ENCODE measurements at places on chromosomes 12 and 14.

- no peak for DNase-seq
Measured at GRCh38 chr14:26995301-26995700, 397.5 kb upstream of the NOVA1 start.

DNA sequence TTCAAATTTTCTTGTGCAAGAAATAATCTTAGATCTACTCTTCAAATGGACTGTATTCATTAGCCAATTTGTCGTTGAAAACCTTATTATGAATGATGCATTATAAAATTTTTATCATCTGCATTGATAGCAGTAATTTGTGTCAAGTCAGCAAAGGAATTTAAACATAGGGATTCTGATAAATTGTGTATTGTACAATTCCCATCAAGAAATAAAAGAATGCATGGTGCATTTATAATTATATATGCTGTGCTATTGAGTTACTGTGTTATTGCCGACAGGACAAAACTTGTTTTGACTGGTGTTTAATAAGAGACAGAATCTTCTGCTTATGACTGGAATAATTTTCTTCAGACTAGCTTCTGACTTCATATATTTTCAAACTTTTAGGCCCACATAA lies 3.1 kb upstream of the BCDIN3D start:
- DNase-seq: no peak

GRCh38 chr14:52413729-52414408 lies 99.8 kb downstream of the PTGER2 start:
- DNase-seq: no peak

DNA sequence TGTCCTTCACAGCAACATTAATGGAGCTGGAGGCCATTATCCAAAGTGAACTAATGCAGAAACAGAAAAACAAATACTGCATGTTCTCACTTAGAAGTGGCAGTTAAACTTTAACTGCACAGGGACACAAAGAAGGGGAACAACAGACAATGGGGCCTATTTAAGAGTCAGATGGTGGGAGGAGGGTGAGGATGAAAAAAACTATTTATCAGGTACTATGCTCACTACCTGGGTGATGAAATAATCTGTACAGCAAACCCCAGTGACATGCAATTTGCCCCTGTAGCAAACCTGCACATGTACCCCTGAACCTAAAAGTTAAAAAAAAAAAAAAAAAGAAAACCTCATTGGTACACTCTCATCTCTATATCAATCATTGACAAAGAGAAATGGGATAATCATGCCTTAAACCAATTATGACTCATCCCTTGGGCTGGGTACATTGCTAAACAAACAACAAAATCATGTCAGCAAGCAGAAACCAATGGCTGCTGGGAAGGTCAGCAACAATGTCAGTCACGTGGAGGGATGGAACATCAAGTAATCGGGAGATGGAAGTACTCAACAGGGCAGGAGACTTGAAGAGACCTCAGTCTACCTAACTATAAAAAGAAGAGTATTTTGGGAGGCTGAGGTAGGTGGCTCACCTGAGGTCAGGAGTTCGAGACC lies 479.2 kb downstream of the RMST start:
- DNase-seq: no peak

DNA sequence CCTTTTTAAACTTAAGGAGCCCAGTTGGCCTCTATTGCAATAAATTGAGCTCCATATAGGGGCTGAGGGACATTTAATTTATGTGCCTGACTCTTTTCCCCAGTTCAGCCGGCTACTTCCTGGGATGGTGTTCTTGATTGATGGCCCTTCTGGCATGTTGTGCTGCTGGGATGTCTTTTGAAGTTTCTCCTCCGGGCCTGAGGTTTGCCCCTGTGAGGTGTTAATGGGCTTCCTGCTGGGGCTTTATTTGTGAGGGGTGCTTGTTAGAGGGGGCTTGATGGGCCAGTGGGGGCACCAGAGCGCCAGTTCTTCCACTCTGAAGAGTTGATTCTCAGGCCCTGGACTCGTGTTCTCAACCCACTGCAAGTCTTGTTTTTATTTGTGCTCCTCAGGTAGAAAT lies 69.6 kb downstream of the CHST11 start:
- no peak for DNase-seq

- DNase-seq: no peak
Measured at GRCh38 chr14:94532447-94532846, 23.2 kb upstream of the SERPINA12 start.

DNA sequence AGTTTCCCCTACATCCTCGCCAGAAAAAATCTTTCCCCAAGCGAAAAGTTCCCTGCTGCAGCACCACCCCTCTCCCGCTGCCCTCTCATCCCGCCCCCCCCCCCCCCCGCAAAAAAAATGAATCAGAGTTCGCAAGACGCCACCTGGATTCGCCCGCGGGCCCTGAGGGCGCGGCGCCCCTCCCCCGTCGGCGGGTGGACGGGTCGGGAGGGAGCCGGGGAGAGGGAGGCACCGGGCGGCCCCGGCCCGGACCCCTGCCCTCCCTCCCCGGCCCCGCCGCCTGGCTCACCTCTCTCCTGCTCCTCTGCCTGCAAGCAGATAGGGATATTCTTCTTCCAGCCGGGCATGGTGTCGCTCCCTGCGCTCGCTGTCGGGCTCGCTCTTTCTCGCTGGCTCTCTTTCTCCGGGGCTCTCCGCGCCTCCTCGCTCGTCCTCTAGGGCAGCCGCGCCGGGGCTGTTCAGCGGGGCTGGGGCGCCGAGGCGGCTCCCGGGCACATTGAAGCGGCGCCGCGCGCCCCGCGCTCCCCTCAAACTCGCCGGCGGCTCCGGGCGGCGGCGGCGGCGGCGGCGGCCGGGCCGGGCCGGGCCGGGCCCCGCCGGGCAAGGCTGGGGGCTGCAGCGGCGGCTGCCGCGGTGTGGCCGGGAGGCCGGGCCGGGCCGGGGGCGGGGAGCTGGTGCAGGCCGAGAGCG lies 200.3 kb upstream of the CAND1 start:
- DNase-seq: no peak

DNA sequence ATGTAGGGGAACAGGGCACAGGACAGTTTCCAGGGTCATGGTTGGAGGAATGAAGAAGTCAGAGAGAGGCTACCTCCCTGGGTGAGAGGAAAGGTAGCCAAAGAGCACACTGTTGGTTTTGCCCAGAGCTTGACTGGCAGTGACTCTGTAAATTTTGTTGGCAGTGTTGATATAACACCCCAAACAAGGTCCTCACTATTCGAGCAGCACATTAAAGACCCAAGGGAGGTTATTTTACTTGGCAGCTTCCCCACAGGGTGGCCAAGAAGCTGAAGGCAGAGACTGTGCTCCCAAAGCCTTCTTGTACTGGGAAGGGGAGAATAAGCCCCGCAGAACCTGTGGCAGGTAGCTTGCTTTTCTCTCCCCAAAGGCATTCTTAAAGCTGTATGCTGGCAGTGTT lies 40.6 kb downstream of the WSCD2 start:
- DNase-seq: no peak

GRCh38 chr12:72368298-72368697 lies 96.1 kb downstream of the TRHDE start:
- no peak for DNase-seq

- no peak for DNase-seq
Measured at GRCh38 chr12:128976120-128976738, 123.0 kb downstream of the GLT1D1 start.

DNA sequence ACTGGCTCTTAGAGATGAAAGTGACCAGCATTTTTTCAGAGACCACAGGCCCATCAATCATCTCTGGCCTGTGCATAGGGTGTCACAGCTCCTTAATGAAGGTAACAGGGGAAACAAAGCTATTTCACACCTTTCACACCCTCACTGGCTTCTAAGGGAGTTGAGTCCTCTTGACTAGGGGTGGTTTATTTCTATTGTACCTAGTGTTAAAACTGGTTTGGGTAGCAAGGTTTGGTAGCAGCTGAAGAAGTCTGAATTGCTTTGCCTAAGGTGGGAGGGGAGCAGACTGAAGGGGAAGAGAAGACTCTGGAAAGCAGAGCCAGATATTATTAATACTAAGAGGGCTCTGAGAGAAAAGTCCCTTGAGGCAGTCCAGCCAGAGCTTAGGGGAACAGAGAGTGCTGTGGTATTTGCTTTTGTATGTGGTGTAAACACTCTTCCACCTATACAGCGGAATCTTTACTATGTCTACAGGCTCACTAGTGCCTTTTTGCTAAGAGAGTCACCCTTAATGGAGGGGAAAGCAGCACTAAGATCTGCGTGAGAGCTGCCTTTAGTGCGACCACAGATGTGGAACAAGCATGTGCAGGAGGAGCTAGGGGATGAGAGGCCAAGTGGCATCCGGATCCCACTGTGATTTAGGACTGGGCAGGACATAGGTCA lies 95.8 kb downstream of the STXBP6 start:
- DNase-seq: no peak

DNA sequence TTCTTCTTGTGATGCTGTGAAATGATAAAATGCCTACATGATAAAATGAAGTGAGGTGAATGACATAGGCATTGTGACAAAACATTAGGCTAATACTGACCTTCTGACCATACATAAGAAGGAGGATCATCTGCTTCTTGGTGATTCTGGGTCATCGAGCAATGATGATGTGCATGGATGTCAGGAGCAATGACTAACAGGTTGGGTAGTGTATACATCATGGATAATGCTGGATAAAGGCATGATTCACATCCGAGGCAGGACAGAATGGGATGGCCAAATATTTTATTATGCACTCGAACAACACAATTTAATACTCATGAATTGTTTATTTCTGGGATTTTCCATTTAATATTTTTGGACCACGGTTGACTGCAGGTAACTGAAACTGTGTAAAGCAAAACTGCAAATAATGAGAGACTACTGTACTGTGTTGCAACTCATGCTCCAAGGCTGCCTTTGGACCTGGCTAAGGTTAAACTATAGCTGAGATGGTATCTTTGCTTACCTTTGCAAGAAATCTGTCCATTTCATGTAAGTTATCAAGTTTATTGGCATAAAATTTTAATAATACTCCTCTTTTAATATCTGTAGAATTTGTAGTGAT lies 7.6 kb upstream of the SLC25A21 start:
- DNase-seq: no peak

DNA sequence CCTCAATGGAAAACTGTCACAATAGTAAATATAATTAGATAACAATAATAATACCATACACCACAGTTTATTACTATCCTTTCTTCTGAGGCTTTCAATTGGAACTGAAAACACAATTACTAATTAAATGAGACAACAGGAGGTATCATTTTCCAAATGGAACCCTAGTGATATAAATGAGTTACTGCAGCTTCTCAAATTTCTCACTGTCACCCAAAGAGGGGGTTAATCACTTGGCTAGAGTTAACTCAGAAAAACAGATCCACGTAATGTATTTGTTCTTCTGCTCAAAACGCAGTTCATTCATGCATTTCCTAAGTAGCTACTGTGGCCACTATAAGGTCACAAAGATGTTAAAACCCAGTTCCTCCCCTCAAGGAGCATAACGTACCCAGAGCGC lies 120.9 kb upstream of the FOXN3 start:
- DNase-seq: no peak

GRCh38 chr14:66234411-66234810 lies 251.8 kb upstream of the CCDC196 start:
- no peak for DNase-seq

DNA sequence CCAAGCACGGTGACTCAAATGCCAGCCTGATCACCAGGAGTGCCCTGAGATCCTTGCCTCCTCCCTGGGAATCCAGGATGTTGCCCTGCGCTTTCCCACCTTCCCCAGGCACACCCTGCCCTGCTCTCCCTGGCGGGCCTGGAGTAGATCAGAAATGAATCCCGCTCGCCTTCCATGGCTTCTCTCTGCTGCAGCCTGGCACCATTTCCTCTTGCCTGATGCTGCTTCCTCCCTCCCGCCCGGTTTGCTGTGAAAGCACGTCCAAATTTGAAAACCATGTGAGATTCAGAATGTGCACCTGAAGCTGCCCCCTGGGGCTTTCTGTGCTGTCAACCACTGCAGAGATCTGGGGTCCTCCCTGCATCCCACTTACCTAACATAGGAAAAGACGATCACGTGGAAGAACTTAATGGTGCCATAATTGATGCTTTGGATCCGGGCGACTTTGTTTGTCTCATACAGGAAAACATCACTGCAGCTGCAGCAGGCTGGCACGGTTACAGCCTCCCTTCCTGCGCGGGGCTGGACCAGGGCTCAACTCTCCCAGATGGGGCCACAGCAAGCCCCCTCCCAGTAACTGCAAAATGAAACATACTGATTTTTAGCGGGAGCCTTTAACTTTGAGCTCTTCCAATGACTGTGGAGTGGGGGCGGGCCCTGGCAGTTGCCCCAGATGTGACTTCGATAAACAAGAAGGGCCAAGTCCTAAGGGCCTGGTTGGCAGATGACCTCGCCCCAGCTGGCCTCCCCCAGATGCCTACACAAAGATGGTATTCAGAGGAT lies 24.9 kb upstream of the C12orf76 start:
- peak; percentile 69 for DNase-seq

DNA sequence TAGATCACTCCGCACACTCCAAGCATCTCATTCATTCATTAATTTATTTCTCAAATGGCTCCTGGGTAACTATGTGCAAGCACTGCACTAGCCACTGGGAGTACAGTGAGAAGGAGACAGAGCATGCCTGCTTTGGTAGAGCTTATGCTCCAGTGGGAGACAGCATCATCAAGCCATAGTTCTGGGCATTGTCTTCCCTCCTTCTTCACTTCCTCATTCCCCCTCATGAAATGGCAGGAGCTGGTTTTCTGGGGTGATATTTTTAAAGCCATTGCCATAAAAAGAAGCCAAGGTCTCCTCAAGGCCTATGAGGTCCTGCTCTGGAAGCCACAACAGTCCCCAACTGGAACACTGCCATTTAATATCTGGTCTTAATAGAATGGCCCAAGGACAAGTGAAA lies 20.2 kb upstream of the RIC8B start:
- DNase-seq: no peak

- DNase-seq: no peak
Measured at GRCh38 chr14:76580967-76581366, 180.3 kb upstream of the VASH1 start.

DNA sequence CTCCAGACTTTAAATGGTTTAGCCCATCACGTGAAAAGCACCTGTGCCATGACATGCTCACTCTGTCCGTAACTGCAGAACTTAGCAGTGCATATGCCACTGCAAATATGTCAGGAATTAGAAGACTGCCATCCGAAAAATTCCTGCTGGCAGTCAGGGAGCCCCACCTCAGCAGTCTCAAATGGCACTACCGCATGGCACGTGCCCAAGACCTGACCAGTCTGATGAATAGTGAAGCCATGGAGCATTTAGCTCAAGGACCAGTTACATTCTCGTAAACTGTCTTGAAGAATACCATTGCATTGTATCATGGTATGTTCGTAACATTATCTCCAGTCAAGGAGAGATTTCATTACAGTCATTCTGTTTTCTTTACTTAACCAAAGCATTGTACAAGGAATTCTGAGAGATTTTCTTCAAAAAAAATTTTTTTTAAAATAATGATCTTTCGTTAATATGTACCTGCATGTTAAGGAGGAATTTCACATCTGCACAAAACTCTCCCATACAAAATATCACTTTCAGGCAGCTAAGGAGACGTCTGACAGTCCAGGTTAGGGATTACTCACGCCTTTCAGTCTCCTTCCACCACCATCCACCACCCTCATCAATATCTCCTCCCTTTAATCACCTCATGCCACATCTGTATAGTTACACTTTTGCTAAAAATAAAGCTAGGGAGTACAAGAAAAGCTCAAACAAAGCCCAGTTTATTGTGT lies 138.5 kb downstream of the ANO2 start:
- no peak for DNase-seq

All from left lobe of liver (tissue), 2 donors.